ENCODE measurements at places on chromosomes 6 and 20.

- DNase-seq = no peak
These were observed 3.7 kb upstream of the OLIG3 start for GRCh38 chr6:137497721-137498463.

GRCh38 chr6:27791182-27791943 lies 120.8 kb downstream of the OR2B2 start:
- DNase-seq = peak; percentile 81

DNA sequence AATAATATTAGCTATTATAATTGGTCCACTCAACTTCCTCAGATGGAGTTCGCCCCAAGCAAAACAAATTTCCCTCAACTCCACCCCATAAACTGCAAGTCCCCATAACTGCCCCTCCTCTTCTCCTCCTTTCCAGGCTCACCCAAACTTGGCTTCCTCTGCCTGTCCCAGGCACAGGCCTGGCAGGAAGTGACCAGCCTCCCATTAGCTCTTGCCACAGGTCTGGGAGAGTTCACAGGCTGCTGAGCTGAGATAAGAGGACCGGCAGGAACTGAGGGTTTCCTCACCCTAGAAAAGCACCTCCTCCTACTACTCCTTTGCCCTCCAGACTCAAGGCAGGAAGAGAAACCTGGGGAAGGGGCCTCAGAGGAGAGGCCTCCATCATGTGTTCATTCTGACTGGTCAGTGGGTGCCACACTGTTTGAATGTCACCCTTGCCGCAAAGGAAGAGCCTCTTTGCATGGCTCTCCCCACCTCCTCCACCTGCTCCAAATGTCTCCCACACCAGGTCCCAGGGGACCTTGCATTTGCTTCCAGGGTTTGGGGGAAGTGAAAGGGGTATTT lies 24.5 kb upstream of the SMIM29 start:
- DNase-seq = peak; percentile 97

- DNase-seq = no peak
These were observed 34.8 kb upstream of the FILIP1 start for GRCh38 chr6:75528423-75528822.

DNA sequence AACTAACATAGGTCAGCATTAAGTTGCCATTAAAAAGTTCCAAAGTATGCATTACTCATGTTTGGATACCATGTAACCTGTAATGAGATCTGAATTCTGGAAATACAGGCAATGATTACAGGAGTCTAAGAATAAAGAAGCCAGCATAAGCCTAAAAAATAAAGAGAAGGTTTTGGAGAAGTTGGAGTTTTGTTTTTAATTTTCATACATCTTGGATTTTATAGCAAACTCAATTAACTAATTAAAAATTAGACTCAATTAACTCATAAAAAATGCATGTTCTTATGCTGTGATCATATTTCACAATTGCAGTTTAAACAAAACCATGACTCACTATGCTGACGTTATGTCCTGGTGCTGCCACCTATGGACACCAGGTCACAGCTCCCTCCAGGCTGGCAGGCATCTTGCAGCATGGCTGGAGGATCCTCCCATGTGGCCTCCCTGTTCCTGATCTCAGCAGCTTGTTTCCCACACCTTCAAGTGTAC lies 648.8 kb upstream of the AGPAT4 start:
- DNase-seq = peak; percentile 78

- no peak for DNase-seq
These were observed 71.3 kb upstream of the SALL4 start for GRCh38 chr20:51873652-51874051.

DNA sequence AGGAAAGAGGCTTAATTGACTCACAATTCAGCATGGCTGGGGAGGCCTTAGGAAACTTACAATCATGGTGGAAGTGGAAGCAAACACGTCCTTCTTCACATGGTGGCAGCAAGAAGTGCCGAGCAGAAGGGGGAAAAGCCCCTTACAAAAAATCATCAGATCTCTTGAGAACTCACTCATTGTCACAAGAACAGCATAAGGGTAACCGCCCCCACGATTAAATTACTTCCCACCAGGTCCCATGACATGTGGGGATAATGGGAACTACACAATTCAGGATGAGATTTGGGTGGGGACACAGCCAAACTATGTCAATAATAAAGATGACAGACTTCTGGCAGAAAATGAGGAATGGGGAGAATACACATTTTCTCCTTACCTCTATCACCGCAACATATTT lies 20.5 kb upstream of the OCSTAMP start:
- no peak for DNase-seq

- DNase-seq = peak; percentile 4
These were observed 222.9 kb downstream of the TTLL2 start for GRCh38 chr6:167547751-167548150.

- DNase-seq = no peak
These were observed 51.2 kb upstream of the KCNG1 start for GRCh38 chr20:51074062-51074461.

DNA sequence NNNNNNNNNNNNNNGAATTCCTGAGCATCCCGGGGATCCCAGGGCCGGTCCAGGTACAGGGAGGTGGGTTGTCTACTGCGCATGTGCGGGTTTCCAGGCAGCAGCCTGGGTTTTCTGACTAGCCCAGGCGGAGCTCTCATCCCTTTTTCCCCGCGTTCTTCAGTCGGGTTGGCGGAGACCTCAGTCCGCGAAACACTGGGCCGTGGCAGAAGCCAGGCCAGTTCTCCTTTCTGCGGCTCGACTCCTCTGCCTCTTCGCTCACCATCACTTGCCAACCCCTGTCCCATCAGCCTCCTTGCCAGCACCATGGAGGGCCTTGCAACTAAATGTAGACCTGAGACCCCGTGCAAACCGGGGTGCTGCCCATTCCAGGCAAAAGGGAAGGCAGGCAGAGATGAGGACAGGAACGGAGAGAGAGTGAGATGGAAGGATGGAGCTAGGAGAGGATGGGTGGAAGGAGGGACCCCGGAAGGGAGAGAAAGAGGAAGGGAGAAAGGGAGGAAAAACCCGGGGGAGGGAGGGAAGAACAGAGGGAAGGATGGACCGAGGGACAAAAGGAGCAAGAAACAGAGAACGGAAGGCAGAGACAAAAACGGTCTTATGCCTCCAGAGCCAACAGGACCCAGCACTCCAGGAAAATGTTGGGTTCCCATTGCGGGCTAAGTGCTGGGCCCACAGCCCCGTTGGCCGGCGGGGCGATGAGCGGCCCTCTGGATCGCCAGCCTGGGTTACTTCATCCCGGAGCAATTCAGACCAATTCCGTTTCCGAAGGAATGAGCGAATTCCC lies 445.4 kb upstream of the DEFB115 start:
- peak; percentile 30 for DNase-seq

DNA sequence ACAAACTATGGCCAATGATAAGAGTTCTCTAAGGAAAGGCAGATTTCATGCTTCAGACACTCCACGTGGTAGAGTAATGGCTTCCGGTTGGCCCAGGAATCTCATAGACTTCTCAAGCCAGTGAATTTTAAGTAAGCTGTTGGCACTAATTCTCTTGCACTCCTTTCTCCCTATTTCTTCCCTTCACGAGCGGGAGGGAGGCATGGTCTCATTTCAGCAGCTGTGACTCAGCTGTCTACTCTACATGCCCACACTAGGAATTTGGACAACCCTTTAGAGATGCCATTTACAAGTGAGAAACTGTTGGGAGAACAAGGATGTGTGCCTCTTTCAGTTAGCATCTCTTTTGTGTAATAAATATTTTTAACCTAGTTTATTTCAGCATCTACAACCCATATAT lies 107.7 kb downstream of the PTPRK start:
- DNase-seq = no peak

DNA sequence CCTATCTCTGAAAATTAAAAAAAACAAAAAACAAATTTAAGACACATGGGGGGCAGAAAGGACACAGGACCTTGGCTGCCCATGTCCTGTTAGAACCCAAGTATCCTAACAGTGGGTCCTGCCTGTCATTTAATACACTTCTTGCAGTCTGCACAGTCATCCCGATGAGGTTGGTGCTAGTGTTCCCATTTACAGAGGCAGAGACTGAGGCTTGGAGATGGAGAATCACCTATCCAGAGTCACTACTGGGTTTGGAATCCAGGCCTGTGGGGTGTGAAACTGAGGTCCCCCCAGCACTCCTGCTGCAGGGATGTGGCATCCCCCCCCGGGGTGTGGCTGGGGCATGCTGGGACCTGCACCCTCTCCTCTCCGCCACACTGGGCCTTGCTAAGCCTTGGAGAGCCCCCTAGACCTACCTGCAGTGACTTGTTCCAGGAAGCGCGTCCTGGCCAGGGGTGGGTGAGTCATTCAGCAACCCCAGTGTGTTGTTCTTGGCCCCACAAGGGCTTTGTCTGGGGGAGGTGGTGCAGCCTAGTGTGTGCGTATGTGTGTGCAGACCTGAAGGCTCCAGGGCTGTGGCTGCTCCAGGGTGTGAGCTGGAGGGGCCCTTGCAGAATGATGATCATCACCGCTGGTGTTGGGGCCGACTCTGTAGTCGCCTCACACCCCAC lies 49.7 kb downstream of the BCAS4 start:
- DNase-seq = no peak

DNA sequence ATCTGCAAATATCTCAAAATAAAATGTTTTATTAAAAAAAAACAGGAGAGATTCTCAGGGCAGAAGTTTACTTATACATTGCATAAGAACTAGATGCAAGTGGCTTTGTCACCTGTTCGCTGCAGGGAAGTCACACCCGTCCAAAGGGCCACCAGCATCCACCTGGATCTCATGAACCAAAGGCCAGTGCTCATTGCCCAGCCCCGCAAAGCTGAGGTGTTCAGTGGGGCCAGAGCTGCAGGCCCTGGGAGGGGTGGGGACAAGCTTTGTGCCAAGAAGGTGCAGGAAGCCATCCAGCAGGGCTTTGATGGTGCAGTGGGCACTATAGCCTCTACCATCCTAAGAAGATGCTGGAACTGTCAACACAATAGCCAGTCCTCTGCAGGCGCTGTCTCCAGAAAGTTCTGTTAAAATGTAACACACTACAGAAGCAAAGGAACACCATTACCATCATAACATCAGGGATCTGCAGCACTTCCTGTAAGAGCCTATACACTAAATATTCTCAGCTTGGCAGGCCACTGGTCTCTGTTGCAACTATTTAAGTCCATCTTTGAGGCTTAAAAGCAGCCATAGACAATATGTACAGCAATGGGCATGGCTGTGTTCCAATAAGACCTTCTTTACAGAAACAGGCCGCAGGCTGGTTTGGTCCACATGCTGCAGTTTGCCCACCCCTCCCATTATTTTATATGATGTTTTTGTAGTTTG lies 15.7 kb upstream of the CD93 start:
- no peak for DNase-seq

DNA sequence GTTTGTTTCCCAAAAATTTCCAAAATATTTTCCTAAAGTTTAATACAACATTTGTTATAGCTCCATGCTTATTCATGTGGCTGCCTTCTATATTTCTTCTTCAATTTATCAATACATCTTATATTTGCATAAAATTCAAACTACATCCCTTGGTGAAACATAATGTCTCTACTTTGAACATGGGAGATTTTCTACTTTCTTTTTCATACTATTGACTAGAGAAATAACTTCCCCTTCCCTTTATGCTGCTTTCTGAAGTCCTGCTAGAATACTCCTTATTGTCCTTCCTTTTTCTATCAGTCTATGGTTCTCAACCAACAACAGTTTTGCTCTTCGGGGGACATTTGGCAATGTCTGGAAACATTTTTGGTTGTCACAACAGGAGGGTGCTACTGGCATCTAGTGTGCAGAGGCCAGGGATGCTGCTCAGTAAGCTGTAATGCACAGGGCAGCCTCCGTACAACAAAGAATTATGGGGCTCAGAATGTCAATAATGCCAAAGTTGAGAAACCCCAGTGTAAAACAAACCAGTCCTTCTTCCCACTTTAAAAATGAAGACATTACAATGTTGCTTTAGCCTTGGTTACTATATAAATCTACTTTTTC lies 29.9 kb downstream of the MKKS start:
- DNase-seq = no peak

- DNase-seq = no peak
These were observed 8.4 kb downstream of the NINL start for GRCh38 chr20:25576783-25577530.

DNA sequence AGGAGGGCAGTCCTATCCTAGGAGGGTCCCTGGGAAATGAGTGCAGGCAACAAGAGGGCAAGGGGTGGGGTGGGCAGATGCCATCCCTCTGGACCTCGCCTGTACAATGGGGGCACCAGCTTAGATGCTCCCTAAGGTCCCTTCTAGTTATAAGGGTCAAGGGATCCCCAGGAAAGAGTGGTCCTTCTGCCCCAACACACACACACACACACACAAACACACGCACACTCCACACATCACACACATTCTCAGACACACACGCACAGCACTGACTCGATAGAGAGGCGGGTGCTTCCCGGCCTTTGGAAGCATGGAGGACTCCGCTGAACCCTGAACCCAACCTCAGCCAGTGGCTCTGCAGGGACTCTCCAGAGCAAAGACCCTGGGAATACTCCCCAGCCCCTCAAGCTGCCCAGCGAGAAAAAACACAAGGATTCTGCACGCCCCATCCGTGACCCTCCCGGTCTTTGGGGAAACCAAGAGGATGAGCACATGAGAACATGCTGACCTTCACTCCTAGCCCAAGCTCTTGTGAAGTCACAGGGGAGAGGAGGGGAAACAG lies 64.6 kb downstream of the MDGA1 start:
- no peak for DNase-seq

DNA sequence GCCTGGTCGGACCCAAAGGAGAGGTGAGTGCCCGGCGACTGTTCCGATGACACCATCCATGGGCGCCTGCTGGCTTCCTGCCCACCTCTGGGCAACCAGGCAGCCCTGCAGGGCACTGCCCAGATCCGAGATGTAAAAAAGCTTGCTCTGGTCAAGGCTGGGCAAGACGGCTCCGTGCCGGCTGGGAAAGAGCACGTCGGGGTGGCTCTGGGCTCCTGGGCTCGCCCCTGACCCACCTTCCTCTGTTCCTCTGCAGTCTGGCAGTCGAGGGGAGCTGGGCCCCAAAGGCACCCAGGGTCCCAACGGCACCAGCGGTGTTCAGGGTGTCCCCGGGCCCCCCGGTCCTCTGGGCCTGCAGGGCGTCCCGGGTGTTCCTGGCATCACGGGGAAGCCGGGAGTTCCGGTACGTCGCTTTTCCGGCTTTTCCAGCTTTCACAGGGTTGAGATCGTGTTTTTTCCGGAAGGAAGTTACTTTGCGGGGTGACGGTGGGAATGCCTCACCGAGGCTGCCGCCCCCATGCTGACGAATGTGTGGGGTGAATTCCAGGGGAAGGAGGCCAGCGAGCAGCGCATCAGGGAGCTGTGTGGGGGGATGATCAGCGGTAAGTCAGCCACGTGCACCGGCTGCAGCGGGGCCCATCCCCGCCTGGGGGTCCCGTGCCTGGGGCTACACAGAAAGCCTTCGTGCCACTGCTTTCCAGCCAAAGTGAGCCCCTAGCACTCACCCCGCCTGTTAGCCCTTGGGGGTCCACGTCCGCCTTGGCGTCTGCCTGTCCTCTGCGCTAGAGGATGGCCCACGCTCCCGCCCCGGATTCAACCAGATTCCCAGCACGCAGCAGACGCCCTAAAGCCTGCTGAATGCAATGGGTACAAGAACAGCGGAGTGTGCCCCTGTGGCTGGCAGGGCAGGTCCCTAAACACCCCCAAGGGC lies 19.3 kb downstream of the COL9A3 start:
- DNase-seq = no peak
